ENCODE measurements at places on chromosomes 6 and 20.
A peak's percentile ranks its signal among the peaks of the same experiment; 100 is the strongest.

DNA sequence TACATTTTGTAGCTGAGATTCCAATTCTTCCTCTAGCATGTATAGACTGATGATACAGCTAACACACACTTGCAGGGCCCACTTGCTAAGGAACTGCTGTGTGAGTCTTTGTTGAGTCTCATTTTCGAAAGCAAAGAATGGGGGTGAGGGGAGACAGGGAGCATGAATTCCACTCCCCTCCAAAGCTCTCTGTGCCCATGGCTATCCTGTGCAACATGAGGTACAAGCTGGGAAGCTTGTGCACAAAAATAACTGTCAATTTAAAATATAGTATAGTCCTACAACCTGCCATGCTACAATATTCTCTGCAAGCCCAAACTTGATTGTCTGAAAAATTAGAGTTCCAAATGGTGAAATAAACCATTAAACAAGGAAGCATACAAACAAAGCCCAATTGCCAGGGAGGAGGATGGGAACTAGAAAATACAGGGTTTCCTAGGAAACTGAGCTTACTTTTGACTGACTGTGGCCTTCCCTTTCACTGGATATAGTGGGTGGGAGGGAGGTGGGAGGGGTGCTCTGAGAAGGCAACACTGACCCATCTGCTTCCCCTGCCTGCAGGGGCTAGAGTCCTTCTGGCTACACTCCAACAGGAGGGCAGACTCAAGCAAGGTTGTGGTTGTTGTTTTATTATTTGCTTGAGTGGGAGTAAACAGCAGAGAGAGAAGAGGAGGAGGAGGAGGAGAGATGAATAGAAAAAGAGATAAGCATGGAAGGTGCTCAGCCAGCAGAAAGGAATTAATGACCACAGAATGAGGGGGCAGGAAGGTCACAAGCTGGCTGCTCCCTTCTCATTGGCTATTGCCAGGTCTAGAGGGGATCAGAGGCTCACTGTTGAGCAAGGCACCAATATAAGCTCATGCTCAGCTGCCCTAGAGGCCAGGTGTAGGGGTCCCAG is 84.6 kb downstream of the FYN start:
- no peak for DNase-seq

- no peak for DNase-seq
Observed at GRCh38 chr6:116381000-116381399, 10.3 kb downstream of the DSE start.

DNA sequence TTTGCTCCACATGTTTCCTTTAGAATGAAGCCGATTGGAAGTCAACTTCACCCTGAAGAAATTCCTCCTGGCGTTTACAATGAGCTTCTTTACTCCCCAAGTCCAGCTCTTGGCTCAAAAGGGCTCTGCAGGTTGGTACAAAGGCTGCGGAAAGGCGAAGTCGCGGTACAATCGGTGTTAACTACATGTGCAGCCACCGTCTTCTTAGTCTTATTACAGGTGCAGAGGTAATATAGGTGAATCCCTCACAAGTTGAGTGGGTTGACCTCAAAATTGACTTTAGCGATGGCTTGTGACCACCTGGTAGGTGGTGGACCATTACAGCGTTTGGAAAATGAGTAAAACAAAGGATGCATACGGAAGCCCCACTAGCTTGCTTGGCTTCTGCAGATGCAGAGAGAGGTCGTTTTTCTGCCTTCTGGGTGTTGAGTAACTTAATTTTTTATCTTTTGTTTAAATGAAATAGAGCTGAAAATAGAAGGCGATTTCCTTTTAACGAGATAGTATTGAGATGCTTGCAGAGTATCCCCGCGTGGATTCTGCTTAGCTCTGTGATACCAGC is 98.0 kb downstream of the TRIM27 start:
- DNase-seq, result no peak

- DNase-seq, result no peak
Observed at GRCh38 chr6:113476937-113477839, 380.0 kb upstream of the MARCKS start.

- no peak for DNase-seq
Observed at GRCh38 chr6:138722425-138723371, 50.9 kb upstream of the CCDC28A start.

DNA sequence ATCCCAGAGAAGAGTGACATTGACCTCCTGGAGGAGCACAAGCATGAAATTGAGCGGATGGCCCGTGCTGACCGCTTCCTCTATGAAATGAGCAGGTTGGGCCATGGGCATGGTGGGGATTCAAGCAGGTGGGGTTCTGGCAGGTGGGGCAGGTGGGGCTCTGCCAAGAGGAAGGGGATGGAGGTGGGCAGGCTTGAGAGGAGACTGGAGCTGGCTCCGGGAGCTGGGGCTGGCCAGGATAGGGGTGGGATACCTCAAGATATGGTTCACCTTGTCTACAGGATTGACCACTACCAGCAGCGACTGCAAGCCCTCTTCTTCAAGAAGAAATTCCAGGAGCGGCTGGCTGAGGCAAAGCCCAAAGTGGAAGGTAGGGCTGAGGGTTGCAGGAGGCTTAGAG is 42.9 kb downstream of the MOCS1 start:
- DNase-seq, result no peak

- DNase-seq, result no peak
Observed at GRCh38 chr6:142757852-142758628, 186.9 kb downstream of the HIVEP2 start.

DNA sequence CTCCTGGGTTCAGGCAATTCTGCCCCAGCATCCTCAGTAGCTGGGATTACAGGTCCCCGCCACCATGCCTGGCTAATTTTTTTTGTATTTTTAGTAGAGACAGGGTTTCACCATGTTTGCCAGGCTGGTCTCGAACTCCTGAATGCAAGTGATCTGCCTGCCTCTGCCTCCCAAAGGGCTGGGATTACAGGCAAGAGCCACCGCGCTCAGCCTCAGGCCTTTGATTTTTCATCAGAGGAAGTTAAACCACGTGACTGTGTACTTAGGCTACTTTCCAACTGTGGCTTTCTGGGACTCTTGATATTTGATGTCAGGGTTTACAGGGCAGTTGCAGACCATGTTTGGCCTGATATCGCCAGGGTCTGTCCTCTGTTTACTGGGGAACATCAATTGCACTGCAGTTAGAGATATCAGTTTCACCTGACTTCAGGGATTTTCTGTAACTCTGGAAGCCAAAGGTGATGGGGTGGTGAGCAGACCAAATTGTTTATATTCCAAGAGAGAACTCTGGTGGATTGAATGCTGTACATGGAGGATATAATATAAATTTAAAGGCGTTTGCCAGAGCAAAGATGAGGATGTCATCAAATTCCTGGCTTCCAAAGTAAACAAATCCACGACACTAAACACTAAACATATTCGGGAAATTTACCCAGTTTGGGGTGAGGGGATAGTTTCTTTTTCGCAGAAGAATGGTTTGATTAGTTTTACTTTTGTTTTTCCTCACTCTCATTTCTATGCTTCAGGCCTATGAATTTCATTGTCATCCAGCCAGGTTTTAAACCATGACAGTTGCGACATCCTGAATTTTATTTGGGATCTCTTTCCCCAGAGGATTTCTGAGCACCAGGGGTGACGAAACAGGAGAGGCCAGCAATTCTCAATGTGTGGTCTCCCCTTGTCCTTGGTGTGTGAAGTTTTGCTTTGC is 4.2 kb downstream of the PSMF1 start:
- peak; percentile 61 for DNase-seq

DNA sequence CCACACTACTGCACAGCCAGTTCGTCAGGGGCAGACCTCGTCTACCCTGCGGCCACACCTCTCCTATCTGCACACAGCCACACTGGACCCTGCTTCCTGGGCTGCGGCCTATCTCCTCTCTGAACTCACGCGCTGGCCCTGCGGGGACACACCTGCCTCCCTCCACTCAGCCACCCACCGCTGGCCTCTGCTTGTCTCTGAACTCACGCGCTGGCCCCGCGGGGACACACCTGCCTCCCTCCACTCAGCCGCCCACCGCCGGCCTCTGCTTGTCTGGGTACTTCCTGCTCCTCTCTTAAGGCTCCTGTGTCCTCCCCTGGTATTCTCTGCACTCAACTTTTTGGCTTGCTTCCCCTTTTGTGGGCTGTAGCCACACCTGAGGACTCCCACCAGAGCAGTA is 52.3 kb downstream of the HUS1B start:
- no peak for DNase-seq

DNA sequence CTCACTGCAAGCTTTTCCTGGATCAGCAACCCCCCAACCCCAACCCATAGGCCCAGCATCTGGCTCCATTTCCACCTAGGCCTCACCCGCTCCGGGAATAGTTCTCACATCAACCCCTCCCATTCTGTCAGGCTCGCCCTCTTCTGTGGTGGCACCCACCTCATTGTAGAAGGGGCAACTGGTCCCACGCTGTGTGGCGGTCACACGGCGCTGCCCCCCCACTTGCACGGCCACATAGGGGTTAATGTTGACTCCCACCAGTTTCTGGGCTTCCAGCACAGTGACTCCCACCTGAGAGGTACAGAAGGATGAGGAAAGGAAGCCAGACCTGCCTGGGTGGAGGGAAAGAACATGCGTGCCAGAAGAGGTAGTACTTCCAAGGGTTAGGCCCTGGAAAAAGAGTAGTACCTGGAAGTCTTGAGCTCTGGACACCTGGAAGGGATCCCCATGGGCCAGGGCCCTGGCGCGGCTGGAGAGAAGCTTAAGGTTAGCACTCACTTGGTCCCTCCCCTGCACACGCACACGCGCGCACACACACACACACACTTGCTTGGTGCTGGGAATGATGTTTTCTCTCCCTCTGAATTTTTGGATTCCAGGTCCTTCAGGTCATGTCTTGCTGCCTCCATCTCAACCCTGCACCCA is 12.7 kb upstream of the SPAG4 start:
- DNase-seq, result no peak

- DNase-seq, result no peak
Observed at GRCh38 chr20:17381724-17382123, 149.5 kb downstream of the BFSP1 start.

GRCh38 chr6:6052216-6052615 is 45.5 kb upstream of the NRN1 start:
- no peak for DNase-seq

GRCh38 chr6:101830501-101831031 is 437.1 kb downstream of the GRIK2 start:
- no peak for DNase-seq

- no peak for DNase-seq
Observed at GRCh38 chr6:163078712-163079111, 335.8 kb upstream of the QKI start.

- DNase-seq, result no peak
Observed at GRCh38 chr20:62977613-62978560, 25.4 kb downstream of the SLC17A9 start.

GRCh38 chr6:144284478-144284782 is 705 bp upstream of the UTRN start:
- no peak for DNase-seq

DNA sequence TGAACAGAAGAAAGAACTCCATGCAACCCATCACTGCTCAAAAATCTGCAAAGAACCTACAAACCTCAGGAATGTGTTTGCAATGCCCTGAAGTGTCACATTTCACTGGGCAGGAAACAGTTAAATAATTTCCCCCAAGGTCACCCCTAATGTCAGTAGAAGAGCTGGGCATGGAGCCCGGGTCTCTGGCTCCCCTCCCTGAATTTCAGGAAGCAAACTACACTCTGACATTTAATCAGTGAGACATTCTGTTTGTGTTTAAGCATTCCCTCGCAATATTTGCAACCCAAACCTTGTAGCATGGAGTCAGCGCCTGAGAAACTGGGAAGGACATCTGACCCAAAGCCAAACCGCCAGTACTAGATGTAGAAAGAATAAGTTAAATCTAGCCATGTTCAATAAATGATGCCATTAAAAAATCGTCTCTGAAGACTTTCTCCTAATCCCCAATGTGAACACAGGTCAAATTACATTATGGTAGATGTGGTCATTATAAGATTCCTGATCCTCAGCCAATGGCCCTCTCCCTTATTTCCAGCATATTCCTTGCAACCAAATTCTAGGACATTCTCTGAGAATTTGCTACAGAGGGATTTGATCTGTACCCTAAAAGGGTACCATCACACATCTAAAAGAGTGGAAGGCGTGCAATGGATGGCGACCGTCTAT is 91.2 kb upstream of the ADTRP start:
- no peak for DNase-seq

GRCh38 chr20:4135385-4136077 is 120.2 kb upstream of the RNF24 start:
- DNase-seq, result peak; percentile 96

- DNase-seq, result no peak
Observed at GRCh38 chr6:47479140-47479508, 1.5 kb downstream of the CD2AP start.

DNA sequence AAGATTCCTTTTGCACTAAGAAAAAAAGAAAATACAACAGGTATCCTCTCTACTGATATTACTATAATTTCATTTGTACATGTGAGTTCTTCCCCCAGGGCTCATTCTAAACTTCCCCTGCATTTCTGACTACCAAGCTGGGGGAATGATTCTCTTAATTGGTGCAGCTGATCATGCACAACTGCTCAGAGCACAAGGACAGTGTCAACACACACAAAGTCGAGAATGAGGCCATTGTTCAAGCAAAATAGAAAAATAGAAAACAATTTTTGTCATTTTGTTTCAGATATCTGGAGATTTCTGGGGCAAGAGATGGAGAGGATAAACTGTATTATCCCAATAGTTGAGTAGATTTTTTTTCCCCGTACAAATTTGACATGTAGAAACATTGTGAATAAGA is 236.3 kb downstream of the HAO1 start:
- DNase-seq, result no peak

GRCh38 chr20:42986143-42986773 is 203.4 kb downstream of the PTPRT start:
- DNase-seq, result no peak

GRCh38 chr6:170018422-170018935 is 267.1 kb downstream of the ERMARD start:
- DNase-seq, result no peak

DNA sequence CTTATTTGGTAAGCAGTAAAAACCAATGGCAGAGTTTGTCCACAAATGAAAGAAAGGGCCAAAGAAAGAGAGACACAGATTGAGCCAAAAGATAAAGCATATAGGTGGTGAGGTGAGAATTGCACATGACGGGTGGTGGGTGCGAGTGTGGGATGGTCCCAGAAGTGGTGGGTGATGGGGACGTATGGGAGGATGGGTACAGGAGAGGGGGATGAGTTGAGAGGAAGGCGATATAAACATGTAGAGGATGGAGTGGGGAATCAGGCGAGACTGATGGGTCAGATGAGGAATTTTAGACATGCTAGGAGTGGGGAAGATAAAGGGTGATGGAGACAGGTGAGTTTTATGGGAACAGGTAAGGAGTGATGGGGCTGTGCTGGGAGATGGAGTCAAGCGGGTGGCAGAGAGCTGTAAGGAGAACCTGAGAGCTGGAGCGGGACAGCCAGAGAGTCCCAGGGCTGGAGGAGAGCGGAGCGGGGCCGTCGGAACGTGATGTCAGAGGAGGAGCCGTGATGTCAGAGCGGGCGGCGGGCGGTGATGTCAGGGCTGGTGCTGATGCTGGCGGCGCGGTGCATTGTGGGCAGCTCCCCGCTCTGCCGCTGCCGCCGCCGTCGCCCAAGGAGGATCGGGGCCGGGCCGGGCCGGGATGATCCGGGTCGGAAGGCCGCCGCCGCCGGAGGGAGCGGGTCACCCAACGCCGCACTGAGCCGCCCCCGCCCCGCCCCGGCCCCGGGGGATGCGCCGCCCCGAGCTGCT is at the start of gene TTBK1:
TSS of gene TTBK1 (plus strand) at position 574 of the 756 bp plus-strand sequence. CDS start 3,180 bp downstream, outside the sequence.
- DNase-seq, result no peak

- no peak for DNase-seq
Observed at GRCh38 chr6:44045672-44046015, 81.6 kb downstream of the MRPL14 start.
